ENCODE measurements at places on chromosomes 5 and 9.

- no peak for DNase-seq
These were observed 71.3 kb downstream of the GDA start for GRCh38 chr9:72220589-72220988.

DNA sequence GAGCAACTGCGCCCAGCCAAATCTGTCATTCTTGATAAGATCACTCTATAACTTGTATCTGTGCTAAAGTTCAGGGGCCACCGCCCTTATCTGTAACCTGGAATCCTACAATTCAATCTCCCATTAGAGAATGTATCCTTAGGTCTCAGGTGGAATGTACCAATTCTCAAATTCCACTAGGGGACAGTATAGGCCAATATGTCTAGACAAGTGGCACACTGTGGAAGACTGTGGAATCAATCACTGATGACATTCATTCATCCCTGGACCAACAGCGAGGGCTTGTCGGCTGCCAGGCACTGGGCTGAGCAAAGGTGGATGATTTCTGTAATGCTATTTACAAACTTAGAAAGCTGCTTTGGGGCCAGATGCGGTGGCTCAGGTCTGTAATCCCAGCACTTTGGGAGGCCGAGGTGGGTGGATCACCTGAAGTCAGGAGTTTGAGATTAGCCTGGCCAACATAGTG, 28.7 kb upstream of the MEGF9 start:
- DNase-seq = no peak

GRCh38 chr5:120254385-120254784, 209.7 kb upstream of the PRR16 start:
- no peak for DNase-seq

- DNase-seq = no peak
These were observed 37.7 kb downstream of the ARRDC3 start for GRCh38 chr5:91345461-91345860.

DNA sequence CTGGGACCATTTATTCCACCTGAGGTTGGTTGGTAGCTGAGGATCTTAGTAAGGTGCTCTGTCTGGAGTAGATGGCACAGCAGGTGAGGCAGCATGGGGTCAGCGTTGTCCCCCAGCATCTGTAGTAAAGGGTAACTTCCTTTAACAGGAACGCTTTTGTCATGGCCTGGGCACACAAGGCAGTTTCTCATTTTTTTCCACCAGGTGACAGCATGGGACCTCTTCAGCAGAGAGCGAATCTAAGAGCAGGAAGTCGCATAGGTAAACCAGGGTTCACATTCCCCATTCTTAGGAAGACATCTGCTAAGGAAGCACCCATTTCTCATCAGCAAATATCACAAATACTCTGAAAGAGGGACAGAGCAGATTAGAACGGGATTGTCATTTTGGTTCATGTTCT, 56.5 kb downstream of the GPR107 start:
- no peak for DNase-seq

GRCh38 chr9:94767331-94768072, 41.0 kb downstream of the AOPEP start:
- no peak for DNase-seq

DNA sequence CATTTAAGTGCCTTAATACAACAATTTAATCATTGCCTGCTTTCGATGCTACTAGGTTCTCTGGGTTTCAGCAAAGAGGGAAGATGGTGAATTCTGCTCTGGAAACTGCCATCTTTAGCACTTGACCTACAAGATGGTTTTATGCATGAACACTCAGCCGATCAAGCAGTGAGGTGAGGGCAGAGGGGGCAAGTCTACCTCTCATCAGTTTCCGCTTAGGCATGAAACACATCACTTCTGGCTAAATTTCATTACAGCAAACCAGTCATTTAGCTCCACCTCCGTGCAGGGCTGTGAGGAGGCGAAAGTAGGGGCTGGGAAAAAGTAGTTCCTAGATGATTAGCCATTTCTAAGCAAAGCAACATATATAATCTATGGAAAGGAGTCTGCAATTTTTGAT, 1018.0 kb downstream of the CDH18 start:
- DNase-seq = no peak

GRCh38 chr5:72189146-72189545, 81.9 kb downstream of the MAP1B start:
- no peak for DNase-seq

- no peak for DNase-seq
These were observed 103.3 kb downstream of the SYK start for GRCh38 chr9:90904706-90905478.

DNA sequence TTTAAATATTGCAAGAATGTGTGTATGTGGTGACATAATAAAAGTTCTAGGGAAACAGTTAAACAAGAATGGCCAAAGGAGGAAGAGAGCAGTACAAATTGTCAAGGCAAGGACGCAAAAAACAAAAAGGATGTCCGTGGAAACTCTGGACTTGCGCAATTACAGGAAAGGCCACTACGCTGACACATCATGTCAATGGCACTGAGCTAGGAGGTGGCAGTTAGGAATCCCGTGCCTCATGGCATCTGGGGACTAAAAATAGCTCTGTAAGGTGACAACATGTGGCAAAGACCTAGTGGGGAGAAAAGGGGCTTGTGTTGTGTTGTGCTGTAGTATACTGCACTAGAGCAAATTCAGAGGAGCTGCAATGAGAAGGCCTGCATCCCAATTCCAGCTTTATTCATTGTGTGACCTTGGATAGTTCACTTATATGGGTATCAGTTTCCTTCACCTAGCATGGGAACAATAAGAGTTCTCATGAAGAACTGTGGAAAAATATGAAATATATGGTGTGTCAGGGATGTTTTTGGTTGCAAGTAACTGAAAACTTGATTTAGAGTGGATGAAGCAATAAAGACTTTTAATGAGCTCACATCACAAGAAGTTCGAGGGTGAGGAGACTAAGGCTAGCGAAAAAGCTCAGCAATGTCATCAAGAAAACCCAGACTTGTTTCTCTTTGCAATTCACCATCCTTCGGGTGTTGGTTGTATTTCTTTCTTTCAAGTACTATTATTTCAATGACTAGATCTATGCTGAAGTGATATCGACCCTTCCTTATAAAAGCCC, 124.1 kb upstream of the STC2 start:
- no peak for DNase-seq

DNA sequence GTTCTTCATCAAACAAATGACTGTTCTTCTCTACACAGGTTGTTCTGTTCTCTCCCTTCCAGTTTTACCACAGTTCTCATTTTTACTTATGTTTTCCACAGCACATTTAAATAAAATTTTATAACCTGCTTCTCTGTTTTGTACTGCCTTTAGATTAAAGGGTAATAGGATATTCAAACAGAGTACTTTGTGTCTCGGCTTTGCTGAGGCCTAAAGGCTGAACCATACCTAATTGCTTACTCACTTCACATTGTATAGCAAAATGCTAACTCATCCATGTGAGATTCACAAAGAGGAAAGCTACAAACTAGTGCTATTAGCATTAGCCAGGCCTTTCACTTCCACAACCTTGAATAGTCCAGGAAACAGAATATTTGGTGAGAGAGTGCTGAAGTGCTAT, 200.3 kb downstream of the TRPM3 start:
- DNase-seq = no peak

DNA sequence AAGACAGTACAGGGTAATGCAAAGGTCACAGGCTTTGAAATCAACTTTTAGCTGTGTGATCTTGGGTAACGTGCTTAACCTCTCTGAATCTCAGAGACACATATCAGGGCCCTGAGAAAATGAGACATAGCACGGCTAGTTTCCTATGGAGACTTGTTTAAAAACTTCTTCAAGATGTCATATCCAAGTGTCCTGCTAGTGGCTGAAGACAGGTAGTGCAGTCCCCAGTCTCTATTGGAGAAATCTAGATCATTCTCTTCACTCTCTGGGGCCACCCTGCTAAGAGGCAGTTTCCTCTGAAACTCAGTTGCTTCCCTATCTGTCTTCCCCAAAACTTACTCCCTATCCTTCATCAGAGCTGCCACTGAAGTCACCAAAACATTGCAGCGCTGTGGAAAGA, 30.3 kb upstream of the GRXCR2 start:
- DNase-seq = no peak

GRCh38 chr5:91361790-91362189, 21.3 kb downstream of the ARRDC3 start:
- no peak for DNase-seq

GRCh38 chr5:101520417-101520816, 617.3 kb upstream of the ST8SIA4 start:
- no peak for DNase-seq

DNA sequence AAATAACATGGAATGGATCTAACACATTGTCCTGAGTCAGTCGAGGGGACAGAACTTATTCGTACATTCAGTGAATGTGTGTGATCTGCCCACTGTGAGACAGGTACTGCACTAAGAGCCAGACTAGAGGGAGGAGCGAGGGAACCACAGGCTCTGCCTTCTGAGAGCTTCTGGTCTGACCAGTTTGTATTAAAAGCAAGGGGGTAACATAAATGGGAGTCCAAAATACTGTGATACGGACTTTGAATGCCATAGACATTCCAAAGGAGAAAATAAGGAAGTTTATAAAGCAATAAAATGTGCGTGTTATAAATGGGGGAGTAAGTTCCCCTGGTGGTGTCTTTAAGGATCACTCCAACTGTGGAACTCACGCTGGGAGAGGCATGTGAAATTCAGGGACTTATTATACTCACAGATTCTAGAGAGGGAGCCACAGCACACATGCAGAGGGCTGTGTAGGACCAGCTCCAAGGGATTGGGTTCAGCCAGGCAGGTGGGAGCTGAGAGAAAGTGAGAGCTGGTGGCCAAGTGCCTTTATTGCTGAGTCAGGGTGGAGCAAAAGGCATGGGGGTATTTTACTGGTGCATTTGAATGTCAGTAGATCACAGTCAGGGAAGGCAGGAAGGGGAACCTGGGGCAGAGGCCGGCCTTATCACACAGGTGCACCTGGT, 186.5 kb upstream of the WWC1 start:
- no peak for DNase-seq

DNA sequence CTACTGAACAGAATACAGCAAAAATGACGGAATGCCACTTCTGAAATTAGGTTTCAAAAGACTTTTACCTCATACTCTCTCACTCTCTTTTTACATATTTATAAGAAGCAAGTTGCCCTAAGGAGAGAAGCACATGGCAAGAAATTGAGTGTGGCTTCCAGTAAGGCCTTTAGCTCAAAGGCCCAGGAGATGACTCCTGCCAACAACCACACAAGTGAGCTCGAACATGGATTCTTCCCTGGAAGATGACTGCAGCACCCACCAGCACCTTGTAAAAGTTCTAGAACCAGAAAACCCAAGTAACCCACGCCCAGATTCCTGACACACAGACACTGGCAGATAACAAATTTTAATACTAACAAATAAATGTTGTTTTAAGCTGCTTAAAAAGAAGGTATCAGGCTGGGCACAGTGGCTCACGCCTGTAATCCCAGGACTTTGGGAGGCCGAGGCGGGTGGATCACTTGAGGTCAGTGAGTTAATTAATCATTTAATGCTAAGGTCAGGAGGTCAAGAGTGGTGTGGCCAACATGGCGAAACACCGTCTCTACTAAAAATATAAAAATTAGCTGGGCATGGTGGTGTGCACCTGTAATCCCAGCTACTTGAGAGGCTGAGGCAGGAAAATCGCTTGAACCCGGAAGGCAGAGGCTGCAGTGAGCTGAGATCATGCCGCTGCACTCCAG, 17.0 kb downstream of the PTBP3 start:
- no peak for DNase-seq

DNA sequence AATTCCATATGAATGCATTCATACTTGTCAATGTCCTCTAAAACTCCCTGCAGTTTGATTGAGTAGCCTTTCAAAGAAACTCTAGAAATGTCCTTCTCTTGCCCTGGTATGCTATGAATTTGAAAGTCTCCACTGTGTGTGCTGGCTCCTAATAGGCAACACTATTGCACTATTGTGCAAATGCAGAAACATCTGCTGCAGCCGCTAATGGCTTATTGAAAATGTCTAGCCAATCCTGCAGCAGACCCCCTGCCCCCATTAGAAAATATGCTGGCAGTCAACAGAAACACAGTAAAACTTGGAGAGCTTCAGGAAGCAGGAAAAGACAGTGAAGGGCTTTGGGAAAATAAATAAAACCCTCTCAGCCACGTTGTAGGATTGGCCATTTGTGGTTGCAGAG, 87.3 kb upstream of the GRAMD2B start:
- DNase-seq = no peak

GRCh38 chr5:139912804-139913203, 117.2 kb downstream of the PSD2 start:
- no peak for DNase-seq

DNA sequence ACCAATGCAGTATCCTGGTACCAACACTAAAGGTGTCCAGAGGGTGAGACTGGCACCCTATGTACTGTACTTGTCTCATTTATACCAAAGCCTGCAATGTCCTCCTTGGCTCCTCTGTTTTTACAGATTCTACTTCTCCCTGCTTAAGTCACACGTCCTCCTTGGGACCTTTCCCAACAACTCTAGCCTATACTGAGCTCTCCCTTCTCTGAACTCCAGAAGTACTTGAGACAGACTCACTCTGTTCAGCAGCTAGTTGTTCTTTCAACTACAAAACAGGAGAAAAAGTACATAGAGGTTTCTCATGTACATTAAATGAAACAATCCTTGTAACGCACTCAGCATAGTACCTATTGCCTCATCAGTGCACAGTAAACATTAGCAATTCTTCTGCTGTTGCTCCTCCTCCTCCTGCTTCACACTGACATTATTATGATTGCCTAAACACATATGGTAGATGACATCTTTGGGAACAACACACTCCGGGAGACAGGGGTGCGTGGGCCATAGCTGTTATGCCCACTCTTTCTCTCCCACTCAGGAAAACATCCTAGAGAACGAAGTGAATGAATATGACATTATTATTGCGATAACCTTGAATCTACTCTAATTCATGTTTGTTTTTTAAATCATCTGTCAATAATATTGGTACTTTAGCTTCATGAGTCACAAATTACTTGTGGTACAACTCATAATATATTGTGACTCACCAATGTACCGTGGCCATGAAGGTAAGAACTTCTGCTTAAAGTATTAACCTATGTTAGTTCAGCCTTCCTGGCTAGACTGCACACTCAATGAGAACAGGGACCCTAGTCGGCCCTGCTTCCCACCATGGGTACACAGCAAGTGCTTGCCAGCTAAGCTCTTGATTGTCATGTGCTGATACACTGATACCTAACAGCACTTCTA, 180.3 kb upstream of the ADRA1B start:
- DNase-seq = no peak

All from D721Med (cell line).